RKO (cell line): ENCODE measurements at places on chromosomes 12 and 14.

DNA sequence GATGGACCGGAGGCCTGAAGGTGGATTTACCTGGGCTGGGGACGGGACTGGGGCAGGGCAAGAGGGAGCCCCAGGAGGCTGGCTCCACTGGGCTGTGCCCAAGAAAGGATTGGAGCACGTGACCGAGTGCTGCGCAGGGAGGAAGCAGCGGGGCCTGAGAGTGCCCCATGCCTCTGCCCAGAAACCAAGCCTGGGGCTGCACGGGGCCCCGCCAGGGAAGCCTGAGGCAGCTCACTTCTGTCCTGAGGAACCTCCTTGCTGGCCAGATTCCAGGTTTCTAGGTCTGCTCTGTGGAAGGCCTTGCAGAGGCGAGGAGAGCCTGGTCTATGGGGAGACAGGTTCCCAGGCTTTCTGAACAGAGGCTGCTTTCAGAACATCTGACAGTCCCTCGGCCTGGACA, 10.4 kb downstream of the NGB start:
- no peak for DNase-seq

- DNase-seq = no peak
These were observed 172.8 kb downstream of the KTN1 start for GRCh38 chr14:55752580-55753390.

DNA sequence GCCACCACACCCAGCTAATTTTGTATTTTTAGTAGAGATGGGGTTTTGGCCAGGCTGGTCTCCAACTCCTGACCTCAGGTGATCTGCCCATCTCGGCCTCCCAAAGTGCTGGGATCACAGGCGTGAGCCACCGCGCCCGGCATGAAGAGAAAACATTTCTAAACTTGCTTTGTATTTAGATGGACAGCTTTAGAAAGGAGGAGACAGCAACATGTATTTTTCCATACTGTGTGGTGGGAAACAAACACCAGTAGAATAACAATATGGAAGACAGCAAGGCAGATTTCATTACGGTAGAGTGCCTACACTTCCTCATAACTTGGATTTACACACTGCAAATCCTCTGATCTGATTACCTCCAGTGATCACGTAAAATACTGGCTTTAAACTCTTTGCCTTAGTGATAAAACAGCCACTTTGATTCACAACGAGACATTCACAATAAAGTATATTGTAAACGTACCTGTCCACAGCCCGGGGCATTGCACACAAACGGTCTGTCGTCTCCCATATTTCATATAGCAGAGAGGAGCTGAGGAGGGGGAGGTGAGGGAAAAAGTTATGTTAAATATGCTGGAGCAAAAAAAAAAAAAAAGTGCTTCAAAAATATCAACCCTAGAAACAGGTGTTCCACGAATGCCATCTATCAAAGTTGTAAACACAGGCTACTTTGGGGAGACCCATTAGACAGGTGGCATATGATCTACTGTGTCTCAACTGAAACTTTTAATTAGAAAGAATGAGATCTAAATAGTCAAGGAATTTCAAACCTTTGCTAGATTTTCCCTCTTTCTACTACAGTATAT, 25.5 kb downstream of the ATF7 start:
- DNase-seq = no peak

DNA sequence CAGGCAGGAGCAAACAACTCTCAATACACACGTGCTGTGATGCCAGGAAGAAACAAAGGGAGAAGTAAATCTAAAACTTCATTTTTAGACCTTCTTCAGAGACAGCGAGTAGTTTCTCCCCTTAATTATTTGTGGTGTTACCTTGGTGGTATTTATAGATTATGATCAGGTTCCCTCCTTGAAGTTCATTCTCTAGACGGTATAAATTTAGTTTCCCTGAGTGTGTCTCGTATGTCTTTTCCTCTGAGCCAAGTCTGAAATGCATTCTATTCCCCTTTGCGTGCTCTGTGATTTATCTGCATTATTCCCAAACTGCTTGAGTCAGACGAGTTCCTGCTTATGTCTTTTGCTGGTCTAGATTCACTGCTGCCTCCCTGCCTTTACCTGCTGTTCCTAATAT, 65.2 kb downstream of the TRHDE start:
- DNase-seq = no peak
